ENCODE measurements at places on chromosomes 12 and 14.

DNA sequence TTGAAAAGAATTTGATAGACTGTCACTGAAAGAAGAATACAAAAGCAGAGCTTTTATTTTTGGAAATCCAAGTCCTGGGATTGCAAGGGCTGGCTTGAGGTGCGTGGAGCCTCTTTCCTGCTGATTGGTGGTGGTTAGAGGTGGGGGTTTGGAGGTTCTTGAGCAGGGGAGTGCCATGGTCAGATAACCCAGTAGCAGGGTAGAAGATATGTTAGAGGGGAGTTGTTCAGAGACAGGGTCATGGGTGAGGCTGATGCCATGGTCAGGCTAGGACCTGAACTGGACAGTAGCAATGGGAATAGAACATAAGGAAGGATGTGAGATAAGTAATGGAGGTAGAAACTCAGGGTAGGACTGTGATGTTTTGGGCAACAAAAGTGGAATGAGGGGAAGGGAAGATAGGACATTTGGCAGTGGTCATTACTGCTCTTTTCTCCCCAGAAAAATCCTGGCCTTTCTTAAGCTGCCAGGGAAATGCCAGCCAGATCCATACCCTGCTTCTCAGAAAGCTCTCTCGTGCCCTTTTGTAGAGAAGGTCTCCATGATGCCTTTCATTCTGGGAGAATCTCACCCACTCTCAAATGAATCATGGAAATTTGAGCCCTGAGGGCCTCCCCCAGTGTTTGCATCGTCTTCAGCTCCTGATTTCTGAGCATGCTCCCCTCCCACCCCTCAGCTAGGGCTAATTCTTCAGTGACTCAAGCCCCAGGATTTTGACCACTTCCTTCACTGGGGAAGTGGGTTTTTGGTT lies 9.5 kb downstream of the EMP1 start:
- peak; percentile 98 for DNase-seq

GRCh38 chr12:117742721-117743120 lies 226.1 kb downstream of the KSR2 start:
- DNase-seq = no peak

DNA sequence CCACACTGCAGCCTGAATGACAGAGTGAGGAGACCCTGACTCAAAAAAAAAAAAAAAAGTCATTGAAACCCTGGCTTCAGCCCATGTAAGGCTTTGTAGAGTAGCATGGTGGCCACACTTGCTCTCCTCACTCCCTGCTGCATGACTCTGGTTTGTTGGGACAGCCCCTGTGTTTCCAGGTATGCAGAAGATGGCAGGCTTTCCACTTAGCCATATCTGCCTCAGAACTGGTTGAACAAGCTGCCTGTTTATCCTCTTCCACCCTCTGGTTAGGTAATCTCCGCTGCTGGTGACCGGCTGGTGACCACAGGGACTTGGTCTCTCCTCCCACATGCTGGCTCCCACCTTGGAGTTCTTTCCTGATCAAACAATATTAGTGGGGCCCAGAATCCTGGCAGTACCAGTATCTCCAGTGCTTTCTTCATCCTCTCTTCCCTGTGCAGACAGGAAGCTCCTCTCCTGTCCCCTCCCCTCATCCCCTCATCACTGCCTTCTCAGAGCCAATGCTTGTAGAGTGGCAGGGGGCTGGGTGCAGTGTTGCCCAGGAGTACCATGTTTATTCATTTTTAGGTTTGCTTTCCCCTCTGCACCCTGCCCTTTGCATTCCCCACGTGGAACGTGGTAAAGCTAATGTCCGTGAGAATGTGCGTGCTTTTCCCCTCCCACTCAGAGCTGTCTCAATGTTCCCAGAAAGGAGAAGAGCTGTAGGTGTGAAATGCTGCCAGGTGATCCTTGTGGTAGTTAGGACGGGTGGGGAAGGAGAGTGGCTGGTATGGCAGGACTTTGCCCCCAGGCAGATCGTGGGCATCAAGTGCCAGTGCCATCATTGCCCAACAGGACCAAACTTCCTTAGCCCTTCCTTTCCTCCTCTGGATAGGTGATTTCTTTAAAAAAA lies 11.3 kb downstream of the ABHD12B start:
- DNase-seq = no peak

DNA sequence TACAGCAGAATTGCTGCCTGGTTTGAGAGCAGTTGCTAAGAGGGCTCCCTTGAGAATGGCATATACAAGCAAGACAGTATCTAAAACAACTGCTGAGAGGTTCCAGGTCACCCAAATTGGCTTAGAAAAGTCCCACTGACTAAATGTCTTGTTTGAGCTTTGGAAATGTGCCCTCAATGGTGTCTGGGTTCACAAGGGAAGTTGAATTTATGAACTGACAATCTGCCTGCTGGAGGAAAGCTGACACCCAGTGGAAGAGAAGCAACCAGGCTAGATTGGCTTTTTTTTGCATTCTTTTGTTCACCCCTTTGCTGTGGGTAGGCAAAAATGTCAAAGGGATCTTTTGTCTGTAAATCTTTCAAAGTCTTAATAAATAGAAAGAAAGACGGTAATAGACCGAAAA lies 44.6 kb upstream of the NPFF start:
- no peak for DNase-seq

DNA sequence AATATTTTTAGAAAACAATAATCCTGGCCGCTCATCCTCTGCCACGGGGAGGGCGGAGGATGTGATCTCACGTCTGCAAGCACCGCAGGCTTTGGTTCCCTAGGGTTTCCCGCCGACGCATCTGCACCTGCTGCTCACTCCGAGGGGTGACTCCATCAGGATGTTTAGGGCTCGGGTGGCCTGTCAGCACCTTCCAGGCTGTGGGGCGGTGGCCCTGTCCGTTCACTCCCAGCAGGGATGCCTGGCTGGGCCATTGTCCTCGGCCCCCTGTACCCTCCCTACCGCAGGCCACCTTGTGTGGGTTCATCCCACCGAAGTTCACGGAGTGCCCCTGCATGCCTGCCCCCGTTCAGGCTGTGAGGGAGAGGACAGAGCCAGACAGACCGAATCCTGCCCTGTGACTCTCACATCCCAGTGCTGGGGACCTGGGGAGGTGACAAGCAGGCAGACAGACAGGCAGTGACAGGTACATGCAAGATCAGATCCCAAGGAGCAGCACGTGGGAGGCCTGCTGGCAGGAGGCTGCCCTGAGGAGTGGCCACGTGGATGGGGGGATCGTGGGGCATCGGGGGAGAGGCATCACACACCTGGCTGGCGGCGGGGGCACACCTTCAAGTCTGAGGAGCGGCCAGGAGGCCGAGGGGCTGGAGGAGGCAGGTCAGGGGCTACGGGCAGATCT lies 112.6 kb downstream of the ADGRD1 start:
- DNase-seq = no peak

DNA sequence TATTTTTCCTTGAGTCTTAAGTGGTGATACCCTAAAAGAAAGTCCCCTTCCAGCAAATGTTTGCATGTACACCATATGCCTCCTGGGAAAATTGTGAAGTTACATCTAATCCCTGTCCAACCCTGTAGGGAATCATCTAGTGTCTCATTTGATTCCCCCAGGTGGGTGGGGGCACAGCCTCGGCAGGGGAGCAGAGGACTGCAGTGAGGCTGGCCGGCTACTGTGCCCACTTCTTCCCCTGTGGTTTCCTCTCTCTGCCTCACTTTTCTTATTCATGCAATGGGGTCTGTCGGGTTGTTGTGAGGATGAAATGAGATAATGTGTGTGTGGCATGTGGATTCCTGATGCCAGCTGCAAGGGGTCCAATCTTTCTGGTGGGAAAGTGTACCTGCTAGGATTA lies 6.0 kb downstream of the PAPLN start:
- DNase-seq = no peak

DNA sequence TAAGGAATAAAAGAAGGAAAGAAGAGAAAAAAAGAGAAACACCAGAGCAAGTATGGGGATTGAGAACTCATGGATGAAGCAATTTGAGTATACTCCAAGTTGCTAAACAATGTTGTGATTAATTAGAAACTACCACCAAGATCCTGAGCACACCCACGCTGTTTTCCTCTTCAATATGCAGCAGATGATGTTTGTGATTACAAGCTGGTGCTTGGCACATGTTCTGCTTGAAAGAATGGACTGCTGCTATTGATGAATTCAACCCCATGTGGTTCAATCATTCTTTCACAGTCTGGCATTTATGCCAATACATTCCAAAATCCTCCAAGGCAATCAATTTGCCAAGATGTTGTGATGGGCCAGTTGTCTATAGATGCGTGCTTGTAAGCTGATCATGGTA lies 146.8 kb downstream of the SLC2A13 start:
- DNase-seq = no peak

DNA sequence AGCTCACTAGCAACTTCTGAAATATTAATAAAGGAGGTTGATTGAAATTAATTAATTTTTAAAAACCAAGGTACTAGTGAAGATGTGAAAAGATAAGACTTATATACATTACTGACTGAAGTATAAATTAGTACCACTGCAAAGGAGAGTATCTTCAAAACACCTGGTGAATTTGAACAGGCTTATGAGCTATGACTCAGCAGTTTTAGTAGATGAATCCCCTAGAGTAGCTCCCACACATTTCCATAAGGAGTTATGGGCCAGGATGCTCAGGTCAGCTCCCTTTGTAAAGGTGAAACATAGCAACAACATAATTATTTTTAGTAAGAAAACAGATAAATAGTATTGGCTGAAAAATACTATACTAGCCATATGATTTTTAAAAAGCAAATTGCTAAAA lies 218.6 kb downstream of the SYT1 start:
- DNase-seq = no peak

GRCh38 chr12:91043408-91043807 lies 14.4 kb downstream of the KERA start:
- DNase-seq = no peak

GRCh38 chr12:16189849-16190248 lies 87.6 kb downstream of the SLC15A5 start:
- DNase-seq = no peak

- no peak for DNase-seq
These were observed 91.2 kb downstream of the WNK1 start for GRCh38 chr12:843609-844008.

DNA sequence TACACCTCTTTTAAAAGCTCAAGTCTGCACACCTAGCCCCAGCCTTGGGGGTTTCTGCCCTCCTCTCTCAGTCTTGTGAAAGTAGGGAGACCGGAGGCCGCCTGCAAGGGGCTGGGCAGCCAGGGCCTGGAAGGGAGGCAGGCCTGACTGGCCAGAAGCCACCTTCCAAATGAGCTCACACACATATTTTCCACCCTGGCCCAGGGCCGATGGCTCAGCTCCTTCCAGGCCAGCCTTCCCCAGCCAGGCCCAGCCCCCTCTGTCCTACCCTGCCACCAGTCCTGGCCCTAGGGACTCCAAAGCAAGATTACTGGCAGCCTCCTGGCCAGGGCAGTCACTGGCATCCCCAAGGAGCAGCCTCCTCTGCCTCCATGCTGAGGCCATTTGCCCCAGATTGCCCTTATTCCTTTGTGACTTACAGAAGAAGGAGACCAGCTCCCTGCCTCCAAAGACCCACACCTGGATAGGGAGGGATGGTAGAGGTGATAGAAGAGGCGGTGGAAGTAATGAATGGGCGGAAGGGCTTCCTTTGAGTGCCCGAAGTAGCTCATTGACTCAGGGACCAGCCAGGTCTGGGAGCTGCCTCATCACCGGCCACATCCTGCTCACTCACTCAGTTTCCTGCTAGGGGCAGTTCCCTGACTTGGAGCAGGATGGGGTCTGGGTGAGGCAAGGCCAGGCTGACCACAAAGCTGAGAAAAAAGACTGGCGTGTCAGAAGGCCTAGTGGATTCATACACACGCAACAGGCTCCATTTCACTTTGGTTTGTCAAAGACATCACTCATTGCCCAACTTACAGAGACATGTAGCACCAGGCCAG lies 14.8 kb downstream of the MMP14 start:
- DNase-seq = peak; percentile 81

- no peak for DNase-seq
These were observed 79.3 kb downstream of the NTF3 start for GRCh38 chr12:5511256-5511643.

DNA sequence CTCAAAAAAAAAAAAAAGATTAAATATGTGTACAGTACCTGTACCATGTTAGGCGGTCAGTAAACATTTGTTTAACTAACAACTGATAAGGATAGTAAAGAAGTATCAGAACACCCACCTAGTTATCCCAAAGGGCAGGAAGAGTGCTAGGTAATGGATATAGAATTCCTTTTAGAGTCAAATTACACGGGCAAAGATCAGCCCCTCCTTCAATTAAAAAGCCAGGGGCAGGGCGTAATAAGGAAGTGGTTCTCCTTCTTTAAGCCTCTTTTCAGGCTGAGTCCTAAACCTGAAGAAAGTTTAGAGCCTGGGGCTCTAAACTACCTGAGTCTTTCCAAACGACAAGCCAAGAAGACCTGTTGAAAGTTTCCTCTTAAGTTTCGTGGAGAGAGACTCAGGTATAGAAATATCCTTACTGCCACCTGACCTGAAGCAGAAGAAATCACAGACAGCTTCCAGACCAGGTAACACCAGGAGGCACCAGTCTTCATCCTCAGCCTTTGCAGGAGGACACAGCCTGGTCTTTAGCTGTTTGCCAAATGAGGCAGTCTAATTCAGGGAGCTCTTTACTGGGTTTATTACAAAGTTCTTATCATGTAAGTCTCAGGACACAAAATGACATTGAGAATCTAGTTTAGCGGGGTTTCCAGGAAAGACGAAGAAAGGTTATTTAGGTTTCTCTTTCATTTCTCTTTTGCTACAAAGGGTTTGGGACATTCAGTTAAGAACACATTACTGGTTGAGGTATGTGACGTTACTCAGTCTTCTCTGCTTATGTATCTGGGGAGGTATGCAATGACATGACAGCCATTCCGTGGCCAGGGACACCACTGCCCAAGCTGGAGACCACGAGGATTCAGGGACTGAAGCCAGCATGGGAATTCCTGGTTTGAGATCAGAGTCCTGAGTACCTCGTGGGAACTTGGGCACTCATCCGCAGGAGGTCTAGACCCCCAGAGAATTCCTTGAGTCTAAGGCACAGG lies at the start of gene BCL2L14:
BCL2L14 (plus strand) TSS at position 266 of the 983 bp plus-strand sequence. CDS start 8,367 bp downstream, outside the sequence.
- DNase-seq = no peak

DNA sequence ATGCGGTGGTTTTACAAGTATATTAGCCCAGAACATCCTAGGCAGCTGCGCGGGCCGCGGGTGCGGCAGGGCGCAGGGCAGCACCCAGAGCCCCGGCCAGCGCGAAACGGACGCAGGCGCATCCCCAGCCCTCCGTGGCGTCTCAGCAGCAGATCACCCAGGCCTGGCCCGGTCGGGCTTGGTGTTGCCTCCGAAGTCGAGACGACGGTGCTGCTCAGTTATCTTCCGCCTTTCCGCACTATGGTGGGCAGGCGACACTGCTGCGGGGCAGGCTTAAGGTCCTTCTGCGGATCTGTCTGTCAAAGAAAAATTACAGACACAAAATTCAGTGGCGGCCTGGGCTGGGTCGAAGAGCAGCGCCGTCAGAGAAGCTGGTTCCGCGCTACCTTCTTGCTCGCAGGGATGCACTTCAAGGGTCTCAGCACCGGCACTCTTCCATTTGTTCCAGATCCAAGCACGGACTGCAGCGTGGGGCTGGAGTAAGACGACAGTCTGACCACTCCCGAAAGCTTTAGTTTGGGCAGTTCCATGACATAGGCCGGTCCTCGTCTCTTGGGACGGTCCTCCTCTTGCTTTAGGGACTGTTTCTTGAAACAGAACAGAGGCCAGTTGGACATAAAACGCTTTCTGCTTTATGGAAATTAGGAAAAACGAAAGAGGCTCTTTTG lies 75.8 kb downstream of the MOK start:
- no peak for DNase-seq

GRCh38 chr12:16218234-16218633 lies 59.3 kb downstream of the SLC15A5 start:
- no peak for DNase-seq

GRCh38 chr12:3730111-3730510 lies 22.8 kb downstream of the CRACR2A start:
- no peak for DNase-seq

GRCh38 chr12:131113568-131114270 lies 160.0 kb downstream of the ADGRD1 start:
- DNase-seq = no peak

Data from non-pigmented ciliary epithelial cell (primary cell).